Cortex of kidney (tissue), 1 donor: ENCODE measurements at places on chromosomes 6 and 20.

DNA sequence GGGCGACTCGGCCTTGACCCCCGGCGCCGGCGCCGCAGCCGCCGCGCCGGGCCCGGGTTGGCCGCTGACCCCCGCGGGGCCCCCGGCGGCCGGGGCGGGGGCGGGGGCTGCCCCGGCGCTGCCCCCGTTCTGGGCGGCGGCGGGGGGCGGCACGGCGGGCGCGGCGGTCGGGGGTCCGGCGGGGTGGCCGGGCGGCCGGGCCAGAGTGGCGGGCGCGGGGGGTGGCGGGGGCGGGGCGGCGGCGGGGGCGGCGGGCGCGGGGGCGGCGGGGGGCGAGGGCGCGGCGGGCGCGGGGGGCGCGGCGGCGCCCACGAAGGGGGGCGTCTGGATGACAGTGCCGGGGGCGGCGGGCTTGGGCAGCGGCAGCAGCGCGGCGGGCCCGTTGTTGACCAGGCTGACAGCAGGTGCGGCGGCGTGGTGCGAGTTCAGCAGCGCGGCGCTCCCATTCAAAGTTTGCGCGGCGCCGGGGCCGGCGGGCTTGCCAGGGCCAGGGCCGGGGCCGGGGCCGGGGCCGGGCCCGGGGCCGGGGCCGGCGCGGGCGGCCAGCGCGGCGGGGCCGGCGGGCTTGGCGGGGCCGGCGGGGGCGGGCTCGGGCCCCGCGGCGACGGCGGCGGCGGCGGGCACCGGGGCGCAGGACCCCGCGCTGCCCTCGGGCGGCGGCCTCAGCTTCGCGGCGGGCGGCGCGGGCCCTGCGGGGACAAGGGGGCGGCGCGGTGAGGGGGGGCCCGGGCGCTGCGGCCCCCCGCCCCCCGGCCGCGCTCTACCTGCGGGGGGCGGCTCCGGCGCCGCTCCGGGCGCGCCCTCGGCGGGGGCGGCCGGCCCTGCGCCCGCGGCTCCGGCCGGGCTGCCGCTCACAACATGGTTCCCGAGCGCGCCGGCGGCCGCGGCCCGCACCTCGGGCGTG is 659 bp downstream of the TAF4 start:
- no peak for DNase-seq

DNA sequence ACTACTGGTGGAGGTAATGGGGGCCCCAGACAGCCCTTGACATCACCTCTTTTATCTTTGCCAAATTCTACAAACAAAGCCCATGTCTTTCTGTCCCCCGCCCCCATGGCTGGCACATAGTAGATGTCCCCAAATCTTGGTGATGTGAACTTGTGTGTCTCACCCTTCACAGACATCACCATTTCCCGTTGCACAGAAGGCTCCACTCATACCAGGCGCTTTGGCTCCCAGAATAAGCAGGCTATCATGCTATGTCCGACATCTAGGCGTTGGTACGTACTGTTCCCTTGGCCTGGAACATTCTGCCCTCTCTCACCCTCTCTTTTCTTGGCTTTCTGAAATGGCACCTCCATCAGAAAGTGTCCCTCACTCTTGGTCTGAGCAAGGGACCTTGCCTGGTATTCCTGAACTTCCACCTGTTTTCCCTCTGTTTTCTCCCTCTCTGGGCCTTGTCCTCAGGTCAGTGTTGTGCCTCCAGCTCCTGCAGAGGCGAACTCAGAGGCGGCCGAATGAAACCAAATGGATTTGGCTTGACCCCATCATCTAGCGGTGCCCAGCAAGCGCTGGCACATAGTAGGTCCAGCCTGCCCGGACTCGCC is 968 bp upstream of the CCN5 start:
- no peak for DNase-seq

- no peak for DNase-seq
Measured at GRCh38 chr20:58136149-58136484, 92.3 kb downstream of the ANKRD60 start.

GRCh38 chr6:166258854-166259276 is 49.3 kb downstream of the PRR18 start:
- DNase-seq: no peak

DNA sequence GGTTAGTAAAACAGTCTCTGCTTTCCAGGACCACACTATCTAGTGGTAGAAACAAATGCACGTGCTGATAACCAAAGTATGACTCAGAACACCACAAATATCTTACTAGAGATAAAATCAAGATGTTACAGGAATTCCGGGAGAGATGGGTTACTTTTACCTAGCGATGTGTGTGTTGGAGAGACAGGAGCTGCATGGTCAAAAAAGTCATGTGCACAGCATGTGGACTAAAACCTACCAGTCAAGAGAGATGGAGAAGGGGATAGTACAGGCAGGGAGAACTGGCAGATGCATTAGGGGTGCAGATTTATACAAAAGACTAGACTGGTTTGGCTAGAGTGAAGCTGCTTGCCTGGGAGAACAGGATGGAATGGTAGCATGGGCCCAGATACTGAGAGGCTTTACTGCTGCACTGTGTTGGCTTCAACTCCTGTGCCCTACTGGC is 75.3 kb upstream of the MRAP2 start:
- no peak for DNase-seq

DNA sequence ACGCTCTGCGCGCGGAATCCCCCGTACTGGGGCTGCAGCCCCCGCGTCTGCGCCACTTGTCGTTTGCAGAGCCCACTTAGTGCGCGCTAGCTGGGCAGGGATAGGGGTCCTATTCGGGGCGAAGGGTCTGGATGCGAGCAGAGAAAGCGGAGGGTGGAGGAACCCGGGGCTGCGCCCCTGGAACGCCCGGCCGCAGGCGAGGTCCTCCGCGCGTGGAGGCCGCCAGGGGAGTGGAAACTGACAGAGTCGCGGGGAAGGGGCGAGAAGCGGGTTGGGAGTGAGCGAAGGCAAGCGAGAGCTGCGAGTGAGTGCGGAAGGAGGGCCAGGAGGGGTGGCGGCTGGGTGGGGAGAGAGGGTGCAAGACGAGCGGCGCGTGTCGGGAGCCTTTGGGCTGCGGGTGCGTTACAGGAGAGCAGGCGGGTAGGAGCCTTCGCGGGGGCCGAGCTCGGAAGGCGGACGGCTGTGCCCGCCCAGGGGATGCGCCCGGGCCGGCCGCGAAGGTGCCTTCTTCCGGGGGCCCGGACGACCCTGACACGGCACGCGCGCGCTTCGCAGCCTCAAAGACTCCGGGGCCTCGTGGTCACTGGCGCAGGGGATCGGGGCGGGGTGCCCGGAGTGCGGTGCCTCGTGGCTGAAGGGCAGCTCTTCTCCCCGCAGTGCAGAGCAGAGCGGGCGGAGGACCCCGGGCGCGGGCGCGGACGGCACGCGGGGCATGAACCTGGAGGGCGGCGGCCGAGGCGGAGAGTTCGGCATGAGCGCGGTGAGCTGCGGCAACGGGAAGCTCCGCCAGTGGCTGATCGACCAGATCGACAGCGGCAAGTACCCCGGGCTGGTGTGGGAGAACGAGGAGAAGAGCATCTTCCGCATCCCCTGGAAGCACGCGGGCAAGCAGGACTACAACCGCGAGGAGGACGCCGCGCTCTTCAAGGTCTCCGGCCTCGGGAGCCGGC is 1.2 kb downstream of the IRF4 start:
- no peak for DNase-seq

- no peak for DNase-seq
Measured at GRCh38 chr6:11320914-11321597, 88.6 kb upstream of the NEDD9 start.

- no peak for DNase-seq
Measured at GRCh38 chr6:29726571-29727194, 3.4 kb downstream of the HLA-F start.

- DNase-seq: no peak
Measured at GRCh38 chr20:6819599-6819998, 52.1 kb downstream of the BMP2 start.

- DNase-seq: no peak
Measured at GRCh38 chr20:25090492-25091429, 8.8 kb upstream of the VSX1 start.

GRCh38 chr20:46573788-46574584 is 23.5 kb upstream of the OCSTAMP start:
- DNase-seq: no peak
